Right cardiac atrium (tissue), 5 donors: ENCODE measurements at places on chromosomes 12 and 14. TPM values are rescaled to one million over a fixed set of nuclear protein-coding genes. Genes with fewer than 3 reads are reported as not detected.

The KRT79 gene
- not detected for total RNA-seq

The GPX2 gene
- total RNA-seq = not detected

The C3AR1 gene
- 9.6 TPM for total RNA-seq

The CFAP54 gene
- total RNA-seq = 0.29 TPM

The KCNH3 gene
- 0.75 TPM for total RNA-seq

The FGF23 gene
- 0.25 TPM for total RNA-seq

- peak; percentile 67 for DNase-seq
Observed at GRCh38 chr12:8108808-8109398, 14.5 kb upstream of the CLEC4A start.

DNA sequence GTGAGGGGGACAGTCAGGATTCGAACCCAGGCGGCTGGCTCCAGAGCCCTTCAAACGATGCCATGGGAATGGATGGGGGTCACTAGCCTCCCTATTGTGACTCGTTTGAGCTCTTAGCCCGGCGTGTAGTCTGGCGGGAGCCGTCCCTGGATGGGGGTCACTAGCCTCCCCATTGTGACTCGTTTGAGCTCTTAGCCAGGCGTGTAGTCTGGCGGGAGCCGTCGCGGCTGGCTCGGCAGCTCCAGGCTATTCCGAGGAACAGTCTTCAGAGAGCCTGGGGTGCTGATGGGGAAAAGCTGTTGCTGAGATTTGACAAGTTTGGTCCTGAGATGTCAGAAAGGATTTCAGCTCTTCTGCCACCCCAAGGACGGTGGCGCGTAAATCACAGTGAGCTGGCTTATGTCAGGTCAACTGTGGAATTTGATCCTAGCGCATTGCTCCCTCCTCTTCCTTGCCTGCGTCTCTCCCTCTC lies 58.3 kb downstream of the CALM1 start:
- DNase-seq = no peak

- DNase-seq = no peak
Observed at GRCh38 chr14:61065656-61066055, 84.6 kb downstream of the SLC38A6 start.

DNA sequence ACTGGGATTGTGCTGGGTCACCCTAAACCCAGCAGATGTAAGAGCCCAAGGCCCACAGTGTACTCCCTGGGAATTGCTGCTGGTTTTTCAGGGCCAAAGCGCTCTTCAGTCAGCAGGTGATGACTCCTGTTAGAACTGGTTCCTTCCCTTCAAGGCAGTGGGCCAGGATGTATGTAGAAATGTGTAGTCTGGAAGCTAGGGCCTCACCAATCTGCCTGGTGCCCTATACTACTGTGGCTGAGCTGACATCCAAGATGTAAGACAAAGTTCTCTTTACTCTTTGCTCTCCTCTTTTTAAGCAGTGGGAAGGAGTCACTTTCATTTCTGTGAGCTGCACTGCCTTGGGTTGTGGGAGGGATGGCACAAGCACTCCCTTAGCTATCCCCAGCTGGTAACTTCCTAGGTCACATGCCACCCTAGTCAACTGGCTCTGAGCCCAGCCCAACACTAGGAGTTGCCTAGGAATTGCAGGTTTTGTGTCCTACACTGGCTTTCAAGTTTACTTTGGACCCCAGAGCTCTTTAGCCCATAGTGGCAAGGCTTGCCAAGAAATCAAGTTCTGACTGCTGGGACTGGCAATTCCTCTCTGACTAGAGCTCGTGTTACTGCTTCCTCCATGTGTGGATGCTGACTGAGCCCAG lies 249.2 kb downstream of the C12orf50 start:
- DNase-seq = no peak

DNA sequence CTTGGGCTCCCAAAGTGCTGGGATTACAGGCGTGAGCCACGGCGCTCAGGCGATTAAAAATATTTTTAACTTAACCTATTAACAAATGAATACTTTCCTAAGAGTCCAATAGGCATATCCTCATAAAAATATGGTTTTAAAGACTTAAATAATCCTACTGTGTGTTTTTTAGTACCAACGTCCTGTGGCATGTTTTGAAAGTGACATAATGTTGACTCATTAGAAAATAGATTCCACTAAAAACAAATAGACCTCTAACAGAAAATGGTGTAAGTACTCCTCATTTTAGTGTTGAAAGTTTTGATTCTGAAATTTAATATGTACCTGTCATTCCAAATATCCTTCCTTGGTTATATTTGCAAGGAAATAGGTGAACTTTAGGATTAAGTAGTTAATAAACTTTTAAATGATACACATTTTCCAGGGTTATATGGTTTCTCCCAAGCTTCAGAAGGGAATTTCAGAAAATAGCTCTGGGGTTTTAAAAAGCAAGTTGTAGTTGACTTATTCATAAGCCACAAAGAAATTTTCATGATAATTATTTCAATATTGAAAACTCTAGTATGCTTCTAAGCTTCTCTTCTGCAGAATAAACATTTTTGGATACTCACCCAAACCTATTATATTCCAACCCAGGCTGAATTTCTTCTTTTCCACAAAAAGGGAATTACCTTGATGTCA lies 12.1 kb upstream of the LUM start:
- no peak for DNase-seq

DNA sequence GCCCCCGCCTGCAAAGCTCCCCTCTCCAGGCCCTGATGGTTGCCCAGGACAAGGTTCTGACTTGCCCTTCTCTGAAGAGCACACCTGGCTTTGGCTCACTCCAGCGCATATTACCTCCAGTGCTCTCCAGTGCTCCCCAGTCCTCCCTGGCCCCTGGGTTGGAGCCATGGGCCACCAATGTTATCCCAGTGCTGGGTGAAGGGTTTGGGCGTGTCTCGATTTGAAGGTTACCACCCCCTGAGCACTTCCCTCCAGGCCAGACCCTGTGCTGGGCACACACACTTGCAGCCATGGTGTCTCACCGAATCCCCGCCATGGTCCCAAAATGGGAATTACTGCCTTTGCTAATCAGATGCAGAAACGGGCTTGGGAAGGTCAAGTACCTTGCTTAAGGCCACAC lies 11.1 kb downstream of the RITA1 start:
- no peak for DNase-seq

DNA sequence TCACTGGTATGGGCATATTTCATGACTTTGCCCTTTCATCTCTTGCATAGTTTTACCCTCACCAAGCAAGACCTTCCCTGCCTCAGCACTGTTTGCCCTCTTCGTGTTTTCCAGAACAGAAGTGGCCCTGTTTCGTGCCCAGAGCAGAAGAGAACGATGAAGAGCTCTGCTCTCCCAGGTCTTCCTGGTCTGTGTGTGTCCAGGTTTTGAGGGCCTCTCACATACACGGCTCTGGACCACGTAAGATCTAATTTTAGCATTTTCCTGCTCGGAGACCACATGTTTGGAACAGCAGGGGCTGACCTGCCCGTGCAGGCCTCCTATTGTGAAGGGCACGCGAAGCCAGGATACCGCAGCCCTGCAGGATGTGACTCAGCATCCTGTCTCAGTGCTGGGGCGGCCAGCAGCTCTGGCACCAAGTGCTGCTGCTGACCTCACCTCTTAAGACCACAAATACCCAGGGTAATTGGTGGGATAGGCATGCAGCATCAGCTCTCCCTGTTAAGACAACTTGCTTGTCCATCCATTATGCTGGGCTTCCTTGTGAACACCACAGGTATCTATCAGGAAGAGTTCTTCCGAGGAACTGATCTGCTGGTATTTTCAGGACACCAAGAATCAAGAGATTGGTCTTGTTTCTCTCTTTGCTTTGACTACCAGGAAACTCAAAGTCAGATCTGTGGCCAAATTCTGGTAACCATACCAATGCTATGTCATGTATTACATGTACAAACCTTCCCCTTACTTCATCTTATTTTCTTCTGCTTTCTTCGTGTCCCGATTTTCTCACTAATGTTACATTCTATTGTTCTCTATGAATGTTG lies 19.0 kb downstream of the SSH1 start:
- peak; percentile 93 for DNase-seq

DNA sequence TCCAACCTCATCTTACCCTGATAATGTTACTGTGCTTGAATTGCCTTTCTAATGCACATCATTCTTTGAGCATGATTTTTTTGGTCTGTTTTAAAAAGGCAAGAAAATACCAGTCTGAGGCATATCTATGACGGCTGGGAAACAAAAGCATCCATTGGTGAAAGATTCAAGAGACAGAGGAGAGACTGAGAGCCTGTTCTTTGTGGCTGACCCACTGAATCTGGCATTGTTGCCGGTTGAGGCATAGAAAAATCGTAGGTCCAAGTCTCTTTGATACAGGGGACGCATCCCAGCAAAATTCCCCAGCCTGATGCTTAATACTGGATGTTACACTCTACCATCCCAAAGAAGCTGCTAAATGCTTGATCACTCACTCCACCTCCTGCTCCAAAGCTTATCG lies 2.9 kb upstream of the KLHL42 start:
- no peak for DNase-seq

DNA sequence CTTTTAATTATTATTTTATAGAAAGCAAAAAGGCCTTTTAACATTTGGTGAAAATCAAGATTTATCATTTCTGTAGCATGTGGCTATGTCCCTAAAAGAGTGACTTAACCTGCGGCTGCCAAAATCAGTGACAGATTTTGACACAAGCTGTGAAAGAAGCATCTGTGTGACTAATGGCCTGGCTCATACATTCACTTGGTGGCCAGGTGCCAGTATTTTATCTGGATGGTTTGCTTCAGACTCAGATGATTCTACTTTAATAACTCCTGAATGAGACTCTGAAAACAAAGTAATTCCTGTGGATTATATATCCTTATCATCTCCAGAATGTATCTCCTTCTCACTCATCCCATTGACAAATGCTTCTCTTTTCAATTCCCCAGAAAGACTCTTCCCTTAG lies 103.0 kb downstream of the FSCB start:
- DNase-seq = no peak

- DNase-seq = no peak
Observed at GRCh38 chr14:94787092-94787491, 17.2 kb upstream of the GSC start.

- peak; percentile 38 for DNase-seq
Observed at GRCh38 chr14:103128631-103129300, 5.5 kb downstream of the TNFAIP2 start.

DNA sequence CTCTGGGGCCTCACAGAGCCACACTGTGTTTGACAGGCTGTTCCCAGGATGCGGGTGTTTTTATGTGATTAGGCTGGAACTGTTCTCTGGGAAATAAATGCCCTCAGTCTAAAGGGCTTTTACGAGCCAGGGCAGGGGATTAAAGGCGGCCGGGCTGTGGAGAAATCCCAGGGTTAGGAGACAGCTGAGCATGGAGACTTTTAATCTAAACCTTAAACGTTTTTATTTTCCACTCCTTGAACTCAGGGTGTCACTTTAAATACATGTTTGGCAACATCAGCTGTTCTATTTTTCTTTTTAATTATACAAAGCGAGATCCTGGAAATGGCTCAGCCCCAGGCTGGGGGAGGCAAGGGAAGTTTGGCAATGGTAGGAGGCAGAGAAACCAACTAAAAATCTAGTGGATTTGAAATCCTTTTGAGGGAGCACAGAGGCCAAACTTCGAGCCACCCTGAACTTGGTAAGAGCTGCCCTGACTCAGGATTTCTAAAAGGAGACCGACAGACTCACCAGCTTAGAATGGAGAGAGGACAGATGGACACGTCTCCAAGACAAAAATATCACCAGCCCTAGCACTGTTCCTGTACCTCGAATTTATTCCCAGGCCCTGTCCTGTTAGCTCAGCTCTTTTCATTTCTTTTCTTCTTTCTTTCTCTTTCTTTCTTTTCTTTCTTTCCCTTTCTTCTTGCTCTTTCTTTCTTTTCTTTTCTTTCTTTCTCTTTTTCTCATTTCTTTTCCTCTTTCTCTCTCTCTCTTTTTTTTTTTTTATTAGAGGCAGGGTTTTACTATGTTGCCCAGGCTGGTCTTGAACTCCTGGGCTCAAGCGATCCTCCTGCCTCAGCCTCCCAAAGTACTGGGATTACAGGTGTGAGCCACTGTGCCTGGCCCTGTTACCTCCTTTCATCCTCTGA lies 15.8 kb upstream of the ORAI1 start:
- DNase-seq = peak; percentile 38

- DNase-seq = no peak
Observed at GRCh38 chr14:96567289-96567899, 65.2 kb downstream of the PAPOLA start.

GRCh38 chr12:6647083-6647604 lies at the start of gene ACRBP:
Gene ACRBP (minus strand): TSS chr12:6647432. CDS start chr12:6647366, 66 bp downstream.
- peak; percentile 93 for DNase-seq

DNA sequence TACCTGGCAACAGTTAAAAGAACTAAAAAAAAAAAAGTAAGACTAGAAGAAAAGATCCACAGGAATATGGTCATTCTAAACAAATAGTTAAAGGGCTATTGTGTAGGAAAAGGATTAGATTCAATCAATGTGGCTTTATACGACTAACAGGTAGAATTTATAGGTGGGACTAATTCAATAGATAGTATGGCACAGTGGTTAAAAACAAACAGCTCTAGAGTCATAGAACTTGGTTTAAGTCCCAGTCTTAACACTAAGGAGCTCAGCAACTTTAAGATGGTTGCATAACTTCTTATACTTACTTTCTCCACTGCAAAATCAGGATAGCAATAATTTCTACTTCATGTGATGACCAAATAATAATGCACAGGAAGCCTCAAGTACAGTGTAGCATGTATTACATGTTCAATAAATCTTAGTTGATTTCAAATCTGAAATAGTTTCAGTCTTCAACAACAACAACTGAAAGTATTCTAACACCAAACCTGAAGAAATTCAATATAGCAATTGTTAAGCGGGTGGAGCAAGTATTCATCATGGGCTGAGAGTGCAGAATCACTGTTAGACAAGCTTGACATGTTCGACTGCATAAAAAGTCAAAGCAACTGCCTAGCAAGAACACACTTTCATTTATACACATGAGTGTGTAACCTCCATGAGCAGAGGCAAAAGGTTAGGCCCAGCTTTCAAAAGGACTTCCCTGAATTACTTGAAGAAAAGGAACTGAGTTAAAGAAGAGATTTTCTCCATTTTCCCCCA lies 50.4 kb downstream of the ITPR2 start:
- no peak for DNase-seq

- DNase-seq = no peak
Observed at GRCh38 chr12:50197297-50197727, 30.1 kb upstream of the CERS5 start.

- DNase-seq = no peak
Observed at GRCh38 chr12:64670019-64670418, 59.7 kb downstream of the RASSF3 start.

GRCh38 chr12:14931791-14932560 lies 6.4 kb downstream of the ERP27 start:
- no peak for DNase-seq

GRCh38 chr12:118190266-118190665 lies 54.3 kb downstream of the PEBP1 start:
- no peak for DNase-seq

DNA sequence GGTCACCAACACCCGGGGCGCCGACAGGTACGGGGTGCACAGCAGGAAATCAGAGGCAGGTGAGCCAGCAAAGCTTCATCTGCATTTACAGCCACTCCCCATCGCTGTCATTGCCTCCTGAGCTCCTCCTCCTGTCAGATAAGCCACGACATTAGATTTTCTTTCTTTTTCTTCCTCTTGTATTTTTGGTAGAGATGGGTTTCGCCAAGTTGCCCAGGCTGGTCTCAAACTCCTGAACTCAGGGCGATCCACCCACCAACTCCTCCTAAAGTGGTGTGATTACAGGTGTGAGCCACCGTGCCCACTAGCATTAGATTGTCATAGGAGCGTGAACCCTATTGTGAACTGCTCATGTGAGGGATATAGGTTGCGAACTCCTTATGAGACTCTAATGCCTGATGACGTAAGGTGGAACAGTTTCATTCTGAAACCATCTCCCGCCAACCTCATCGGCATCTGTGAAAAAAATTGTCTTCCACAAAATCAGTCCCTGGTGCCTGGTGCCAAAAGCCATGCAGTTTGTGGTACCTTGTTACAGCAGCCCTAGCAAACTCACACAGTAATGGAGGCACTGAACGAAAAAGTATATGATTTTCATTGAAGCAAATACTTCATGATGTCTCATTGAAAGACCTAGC lies 1.5 kb downstream of the STYK1 start:
- peak; percentile 20 for DNase-seq
